Right hindlimb (tissue), 1 donor: ENCODE measurements at places on chromosomes 3 and 15.

GRCh38 chr3:155418407-155418806 lies 124.9 kb upstream of the STRIT1 start:
- DNase-seq: peak; percentile 49

DNA sequence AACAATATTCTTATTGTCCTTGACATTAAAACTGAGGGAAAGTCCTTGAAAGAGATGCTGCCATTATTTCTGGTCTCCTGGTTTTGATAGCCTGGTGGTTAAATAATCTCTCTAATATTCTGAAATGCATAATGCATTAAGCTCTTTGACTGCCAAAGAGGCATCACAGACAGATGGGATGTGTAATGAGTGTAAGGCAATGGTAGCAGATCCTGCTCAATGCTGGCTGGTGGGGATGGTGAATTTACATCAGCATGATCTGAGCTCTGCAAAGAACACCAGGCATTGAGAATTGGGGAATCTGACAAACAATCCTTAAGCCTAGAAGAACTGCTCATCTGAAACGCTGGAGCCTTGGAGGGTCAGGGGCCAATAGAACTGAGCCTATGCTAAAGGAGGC lies 528.6 kb upstream of the LMCD1 start:
- DNase-seq: no peak

GRCh38 chr3:23341147-23341838 lies 138.2 kb downstream of the UBE2E2 start:
- DNase-seq: no peak

DNA sequence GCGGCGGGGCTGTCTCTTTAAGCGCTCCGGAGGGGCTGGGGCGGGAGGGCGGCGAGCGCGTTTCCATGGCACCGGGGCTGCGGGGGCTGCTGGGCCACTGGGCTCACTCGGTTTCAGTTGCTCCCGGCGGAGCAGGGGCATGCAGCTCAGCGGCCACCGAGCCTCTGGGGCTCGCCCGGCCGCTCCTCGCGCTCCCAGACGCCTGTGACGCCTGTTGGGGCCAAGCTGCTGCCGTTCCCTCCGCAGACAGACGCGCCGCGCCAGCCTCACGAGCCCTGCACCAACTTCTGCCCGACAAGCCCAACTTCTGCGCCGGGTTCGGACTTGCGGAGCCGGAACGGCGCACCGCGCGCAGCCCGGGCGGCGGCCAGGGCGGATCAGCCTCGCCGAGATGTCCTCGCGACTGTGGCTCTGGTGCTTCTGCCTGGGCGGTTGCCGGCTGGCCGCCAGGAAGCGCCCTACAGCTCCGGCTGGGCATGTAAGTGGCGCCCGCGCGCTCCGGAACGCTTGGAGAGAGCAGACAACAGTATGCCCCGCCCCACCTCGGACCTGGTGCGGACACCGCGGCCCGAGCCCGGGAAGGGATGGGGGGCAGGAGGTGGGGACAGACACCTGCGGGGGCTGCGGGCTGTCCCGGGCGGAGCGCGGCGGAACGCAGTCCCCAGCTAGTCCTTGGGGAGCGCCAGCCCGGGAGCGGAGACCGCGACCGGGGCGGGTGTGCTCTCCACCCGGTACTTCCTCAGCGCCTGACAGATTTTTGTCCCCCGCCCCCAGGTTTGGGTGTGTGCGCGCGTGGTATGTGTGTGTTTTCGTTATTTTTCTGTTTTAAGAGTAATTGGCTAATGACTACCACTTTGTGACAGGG lies 154.1 kb upstream of the GOLIM4 start:
- DNase-seq: peak; percentile 82

- no peak for DNase-seq
These were observed 548.2 kb downstream of the FOXP1 start for GRCh38 chr3:71035314-71035713.

GRCh38 chr3:36738702-36739101 lies 25.7 kb downstream of the DCLK3 start:
- no peak for DNase-seq

GRCh38 chr3:155934230-155934629 lies 63.8 kb downstream of the GMPS start:
- DNase-seq: peak; percentile 31

GRCh38 chr3:160953686-160954085 lies 151.5 kb downstream of the B3GALNT1 start:
- DNase-seq: no peak

DNA sequence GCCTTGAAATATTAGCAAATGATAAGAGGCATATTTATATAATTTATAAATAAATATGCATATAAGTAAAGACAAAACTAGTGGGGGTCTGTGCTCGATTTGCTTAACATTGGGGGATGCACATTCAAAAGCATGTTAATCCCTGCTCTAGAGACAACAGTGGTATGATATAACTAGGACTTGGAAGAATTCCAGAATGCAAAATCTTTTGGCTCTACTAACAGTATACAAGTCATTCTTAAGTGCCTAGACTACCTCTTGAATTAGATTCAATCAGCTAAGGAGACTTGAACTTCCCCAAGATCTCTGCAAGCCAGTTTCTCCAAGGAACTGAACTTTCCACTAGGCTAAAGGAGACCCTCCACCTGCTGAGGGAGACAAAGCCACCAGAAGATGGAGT lies 282.7 kb upstream of the RORA start:
- no peak for DNase-seq

DNA sequence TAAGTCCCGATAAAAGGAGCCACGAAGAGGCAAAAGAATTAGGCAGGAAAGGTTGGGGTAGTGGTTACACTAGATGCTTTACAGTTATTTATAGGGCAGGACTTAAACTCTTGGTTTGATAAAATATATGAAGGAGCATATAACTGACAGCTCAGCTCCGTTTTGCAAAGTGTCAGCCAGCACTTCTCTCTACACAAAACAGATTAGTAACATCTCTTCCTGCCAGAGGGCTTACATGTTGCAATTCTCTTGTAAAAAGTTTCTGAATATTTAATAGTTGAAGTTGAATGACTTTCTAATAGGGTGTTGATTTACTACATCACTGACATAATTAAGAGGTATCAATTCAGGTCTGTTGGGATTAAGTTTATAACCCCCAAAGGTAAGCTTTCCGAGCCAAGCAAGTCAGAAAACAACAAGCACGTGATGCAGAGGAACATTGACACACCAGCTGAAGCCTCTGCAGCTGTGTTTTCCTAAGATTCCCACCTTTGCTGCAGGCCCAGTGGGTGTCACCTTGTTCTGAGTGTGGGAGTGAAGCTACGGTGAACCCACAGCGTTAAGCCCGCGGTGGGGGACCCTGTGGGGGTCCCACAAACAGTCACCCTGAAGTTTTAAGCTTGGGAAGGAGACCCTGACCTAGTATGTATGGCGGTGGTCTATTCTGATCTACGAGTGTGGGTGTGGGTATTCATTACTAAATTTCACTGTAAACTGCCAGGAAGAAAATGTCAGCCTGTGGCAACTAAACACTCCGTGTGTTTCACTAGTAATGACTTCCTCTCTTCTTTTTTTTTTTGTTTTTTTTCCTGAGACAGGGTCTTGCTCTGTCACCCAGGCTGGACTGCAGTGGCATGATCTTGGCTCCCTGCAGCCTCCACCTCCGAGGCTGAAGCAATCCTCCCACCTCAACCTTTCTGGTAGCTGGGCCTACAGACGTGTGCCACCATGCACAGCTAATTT lies 22.0 kb upstream of the ATP13A3 start:
- DNase-seq: no peak

DNA sequence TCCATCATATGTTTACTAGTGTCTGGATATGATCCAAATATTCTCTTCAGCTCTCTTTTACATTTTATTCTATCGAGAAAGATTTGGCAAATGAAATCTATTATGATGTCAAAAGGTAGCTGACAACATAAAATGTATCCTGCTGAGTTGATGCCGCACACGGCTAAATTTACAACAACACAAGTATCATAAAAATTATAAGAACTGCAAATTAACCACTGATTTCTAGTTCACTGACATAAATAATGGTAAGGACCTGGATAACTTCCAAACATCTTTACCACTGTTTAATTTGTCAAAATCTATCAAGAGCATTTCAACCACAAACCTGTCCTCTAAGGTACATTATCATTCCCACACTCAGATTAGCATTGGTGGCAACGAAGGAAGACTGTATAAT lies 244.5 kb downstream of the FOXP1 start:
- DNase-seq: no peak

DNA sequence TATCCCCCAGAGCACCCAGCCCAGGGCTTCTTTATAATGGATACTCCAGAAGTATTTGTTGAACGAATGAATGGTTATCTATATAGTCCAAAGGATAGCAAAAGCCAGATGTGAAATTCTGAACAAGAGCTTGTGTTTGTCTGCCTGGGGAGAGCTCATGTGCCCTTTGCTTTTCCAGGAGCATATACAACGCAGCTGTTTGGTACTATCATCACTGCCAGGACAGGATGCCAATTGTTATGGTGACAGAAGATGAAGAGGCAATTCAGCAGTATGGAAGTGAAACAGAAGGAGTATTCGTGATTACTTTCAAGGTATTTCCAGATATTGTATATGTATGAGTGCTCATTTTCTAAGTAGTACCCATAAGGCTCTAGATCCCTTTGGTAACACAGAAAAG lies 15.2 kb downstream of the DIS3L start:
- no peak for DNase-seq

DNA sequence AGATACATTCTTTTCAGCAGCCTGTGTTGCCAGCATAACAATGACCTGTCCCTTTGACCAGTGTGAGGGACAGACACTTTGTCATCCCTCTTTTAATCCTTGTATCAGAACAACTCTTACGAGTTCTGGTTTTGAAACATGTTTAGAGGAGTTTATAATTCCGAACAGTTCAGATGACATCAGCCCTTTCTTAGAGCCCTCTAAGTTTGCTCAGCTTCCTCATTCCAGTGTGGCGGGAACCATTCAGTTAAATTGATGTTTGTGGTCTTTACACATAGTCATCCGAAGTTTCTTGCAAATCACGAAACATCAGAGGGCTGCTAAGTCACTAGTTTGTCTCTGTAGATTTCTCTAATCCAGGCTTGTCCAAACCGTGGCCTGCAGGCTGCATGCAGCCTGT lies 102.5 kb downstream of the AKAP13 start:
- no peak for DNase-seq

DNA sequence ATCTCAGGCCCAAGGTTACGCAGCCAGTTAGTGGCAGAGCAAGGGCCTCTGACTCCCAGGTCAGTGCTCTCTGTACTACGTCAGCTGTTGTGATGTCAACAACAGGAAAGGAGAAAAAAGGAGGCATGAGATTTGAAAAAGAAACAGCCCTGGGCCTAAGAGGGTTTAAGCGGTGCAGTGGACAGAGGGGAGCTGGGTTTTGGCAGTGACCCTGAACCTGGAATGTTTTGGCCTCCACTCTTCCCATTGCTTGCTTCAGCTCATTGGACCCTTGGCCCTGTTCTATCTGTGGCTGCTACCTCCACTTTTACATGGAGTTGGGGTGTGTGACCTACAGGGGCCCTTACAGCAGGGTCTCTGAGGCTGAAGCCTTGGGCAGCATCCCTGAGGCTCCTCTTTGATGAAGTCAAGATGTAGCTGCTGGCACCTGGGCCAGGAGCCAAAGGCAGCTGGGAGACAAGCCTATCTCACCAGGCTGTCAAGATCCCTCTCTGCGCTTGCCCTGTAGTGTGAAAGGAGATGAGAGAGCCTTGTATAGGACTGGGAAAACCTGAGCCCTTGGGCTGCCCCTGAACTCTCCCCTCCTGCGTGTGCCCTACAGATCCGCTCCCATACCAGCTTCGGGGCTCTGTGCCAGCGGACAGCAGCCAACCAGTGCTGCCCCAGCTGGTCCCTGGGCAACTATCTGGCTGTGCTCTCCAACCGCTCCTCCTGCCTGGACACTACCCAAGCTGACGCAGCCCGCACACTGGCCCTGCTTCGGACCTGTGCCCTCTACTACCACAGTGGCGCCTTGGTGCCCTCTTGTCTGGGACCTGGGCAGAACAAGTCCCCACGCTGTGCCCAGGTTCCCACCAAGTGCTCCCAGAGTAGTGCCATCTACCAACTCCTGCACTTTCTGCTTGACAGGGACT lies 8.7 kb downstream of the DISP2 start:
- DNase-seq: peak; percentile 51

DNA sequence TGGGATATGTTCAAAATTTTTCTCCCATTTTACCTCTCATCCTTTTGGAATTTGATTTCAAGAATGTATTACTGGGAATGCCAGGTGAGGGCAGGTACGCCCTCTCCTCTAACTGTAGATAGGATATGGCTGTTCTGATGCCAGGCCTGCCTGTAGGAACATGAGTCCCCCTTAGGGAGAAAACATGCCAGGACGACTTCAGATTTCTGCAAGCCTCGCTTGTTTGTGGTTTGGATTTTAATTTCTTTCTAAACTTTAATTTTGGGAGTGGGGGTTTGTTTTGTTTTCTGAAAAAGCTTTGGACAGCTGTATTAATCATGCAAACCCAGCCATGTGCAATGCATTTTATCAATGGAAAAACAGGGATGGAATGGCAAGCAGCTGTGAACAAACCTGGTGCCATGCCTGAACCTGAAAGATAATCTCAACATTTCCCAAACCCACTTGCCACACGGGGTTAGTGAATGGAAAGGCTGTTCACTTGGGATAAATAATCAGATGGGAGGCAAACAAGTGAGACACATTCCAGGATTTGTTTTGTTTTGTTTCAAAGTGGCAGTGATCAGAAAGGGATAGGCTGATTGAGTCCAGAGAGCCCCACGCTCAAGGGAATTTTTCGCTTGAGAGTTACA lies 207.6 kb downstream of the GAP43 start:
- DNase-seq: no peak

DNA sequence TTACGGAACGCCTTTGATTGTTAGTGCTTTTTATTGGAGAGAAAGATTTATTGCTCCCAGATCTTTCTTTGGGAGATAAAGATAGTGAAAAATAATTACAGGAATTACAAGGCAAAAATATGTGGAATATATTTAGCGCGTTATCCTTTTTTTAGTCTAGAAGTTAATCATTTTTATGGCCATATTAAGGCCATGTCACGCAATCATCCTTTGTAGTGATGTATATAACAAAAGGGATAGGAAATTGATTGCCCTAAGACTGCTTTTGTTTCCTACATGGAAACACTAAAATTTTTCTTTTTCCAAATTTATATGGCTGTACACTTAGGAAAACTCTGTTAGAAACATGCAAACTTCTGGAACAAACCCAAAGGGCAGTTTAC lies 1.5 kb downstream of the TRPC1 start:
- no peak for DNase-seq

- DNase-seq: no peak
These were observed 68.8 kb upstream of the AKAP13 start for GRCh38 chr15:85311647-85312046.

DNA sequence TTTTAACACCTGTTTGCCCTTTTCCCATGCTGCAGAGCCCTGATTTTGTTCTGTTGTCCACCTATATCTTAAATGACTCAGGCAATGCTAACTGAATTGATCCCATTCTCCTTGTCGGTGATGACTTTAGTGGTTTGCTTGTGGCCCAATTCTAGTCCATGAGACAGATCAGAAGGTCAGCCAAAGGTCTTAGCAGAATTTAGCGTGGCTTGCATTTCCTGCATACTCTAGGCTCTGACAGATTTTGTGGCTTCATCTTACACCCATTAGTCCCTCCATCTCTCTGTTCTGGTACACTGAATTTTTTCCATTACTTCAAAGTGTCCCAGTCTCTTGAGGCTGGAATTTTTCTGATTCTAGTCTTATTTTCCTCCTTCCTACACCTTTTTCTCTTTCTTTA lies 161.9 kb downstream of the STAC start:
- no peak for DNase-seq
